ENCODE measurements at places on chromosomes 1 and 21. TPM values are rescaled to one million over a fixed set of nuclear protein-coding genes. Genes with fewer than 3 reads are reported as not detected.

Gene OR2G6
- total RNA-seq: not detected

Gene LGR6
- total RNA-seq: not detected

Gene ST6GALNAC3
- total RNA-seq: 0.56 TPM

Gene PTCH2
- under 0.01 TPM for total RNA-seq
